NCI-H748 treated with DMSO at 0.1 percent for 48 hours (cell line): ENCODE measurements at places on chromosomes 1 and 21.

DNA sequence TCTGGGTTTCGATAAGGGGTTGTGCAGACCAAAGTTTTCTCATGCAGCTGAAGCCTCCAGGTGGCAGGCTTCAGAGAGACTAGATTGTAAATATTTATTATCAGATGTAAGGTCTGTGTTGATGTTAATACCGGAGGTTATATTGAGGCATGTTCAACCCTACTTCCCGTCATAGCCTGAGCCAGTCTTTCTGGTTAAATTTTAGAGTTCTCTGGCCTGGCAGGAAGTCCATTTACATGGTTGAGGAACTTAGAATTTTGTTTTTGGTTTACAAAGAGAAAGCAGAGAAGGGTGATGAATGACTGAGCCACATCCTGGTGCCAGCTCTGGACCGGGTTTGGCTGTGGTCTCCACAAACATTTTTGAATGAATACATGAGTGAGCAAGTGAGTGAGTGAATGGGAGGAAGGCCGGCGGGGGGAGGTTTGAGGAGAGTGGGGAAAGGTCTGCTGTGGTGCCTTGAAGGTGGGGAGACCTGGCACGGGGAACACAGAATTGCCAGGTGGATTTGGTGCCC lies 218.5 kb downstream of the DISC1 start:
- DNase-seq, result no peak

DNA sequence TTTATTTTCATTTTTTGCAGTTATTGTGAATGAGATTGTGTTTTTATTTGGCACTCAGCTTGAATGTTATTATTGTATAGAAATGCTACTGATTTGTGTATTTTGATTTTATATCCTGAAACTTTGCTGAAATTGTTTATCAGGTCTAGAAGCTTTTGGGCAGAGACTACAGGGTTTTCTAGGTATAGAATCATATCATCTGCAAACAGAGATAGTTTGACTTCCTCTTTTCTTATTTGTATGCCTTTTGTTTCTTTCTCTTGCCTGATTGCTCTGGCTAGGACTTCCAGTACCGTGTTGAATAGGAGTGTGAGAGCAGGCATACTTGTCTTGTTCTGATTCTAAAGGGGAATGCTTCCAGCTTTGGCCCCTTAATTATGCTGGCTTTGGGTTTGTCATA lies 27.3 kb downstream of the ZNF691 start:
- DNase-seq, result no peak

GRCh38 chr1:181083842-181084605 lies 4.5 kb upstream of the IER5 start:
- DNase-seq, result peak; percentile 75

DNA sequence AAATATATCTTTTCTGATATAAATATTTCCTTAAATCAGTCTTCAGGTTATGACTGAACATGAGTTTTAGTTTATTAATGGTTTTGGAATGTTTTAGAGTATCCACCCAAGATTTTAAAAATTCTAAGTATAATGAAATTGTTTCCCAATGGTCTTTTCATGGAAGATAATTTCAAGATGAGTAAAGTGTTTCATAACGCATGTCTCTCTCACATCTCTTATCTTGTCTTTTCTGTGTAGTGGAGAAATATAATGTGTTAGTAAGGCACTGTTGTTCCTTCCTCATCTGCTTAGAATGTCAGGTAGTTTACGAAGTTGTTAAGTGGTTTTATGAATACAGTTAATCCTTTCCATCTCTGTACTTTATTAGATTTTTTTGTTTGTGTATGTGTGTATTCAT lies 49.6 kb downstream of the PLA2G4A start:
- DNase-seq, result no peak

- DNase-seq, result no peak
These were observed 295.3 kb upstream of the LYPLAL1 start for GRCh38 chr1:218878369-218878768.

- no peak for DNase-seq
These were observed 4.7 kb downstream of the PGBD5 start for GRCh38 chr1:230421481-230421880.

- DNase-seq, result no peak
These were observed 26.0 kb upstream of the AGO1 start for GRCh38 chr1:35856964-35857363.

GRCh38 chr1:17016317-17016661 lies 4.6 kb upstream of the ATP13A2 start:
- DNase-seq, result no peak

DNA sequence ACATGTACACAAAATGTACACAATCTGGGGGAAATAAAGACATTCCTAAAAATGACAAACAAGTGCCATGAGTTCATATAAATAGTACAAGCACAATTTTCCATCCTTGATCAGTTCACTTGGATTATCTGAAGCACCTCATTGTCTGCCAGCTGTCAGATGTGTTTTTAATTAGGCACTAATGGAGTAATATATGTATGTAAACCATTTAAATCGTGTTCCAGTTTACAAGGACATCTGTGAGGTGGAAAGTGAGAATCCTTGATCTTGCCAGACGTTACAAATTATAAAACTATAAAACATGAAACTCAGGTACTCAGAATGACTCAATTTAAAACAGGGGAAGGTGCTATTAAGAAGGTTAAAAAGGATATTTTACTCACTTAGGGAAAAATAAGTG lies 1312.2 kb downstream of the PLA2G4A start:
- peak; percentile 68 for DNase-seq

DNA sequence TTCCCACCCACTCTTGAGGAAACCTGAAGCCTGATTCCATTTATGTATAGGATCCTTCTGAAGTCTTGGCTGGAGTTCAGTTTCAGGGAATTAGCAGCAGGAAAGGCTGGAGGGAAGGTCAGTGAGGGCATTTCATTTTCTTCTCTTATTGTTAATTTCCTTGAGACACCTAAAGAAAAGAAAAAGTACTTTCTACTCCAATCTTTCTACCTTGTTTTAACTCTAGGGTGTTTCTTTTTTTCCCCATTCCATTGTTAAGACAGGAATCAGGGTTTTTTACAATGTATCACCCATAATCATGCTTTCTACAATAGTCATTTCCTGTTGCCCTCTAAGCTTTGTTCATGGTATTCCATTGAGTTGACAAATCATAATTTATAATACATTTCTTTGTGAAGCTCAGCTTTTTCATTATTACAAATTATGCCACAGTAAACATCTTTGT lies 27.4 kb downstream of the SNRPE start:
- no peak for DNase-seq

- no peak for DNase-seq
These were observed 85.8 kb downstream of the ADARB1 start for GRCh38 chr21:45160198-45160597.
